ENCODE measurements at places on chromosomes 1 and 21.
A peak's percentile ranks its signal among the peaks of the same experiment; 100 is the strongest.

DNA sequence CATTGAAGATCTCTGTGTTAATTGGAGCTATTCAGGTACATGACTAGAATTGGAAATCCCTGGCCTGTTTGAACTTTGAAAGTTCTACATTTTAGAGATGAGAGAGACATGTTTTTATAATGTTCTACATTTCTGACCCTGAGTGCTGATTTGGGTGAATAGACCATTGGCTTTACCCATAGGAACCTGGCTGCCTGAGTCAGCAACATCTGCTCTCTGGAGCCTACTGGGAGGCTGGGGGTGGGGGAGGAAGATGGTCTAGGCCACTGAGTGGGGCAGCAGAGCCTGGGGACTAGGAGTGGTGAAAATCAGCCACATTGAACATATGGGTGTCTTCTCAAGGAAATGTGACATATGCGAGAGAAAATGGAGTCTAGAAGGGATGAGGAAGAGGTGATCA, 1.4 kb upstream of the VANGL1 start:
- no peak for DNase-seq

GRCh38 chr1:10734962-10735544, 61.4 kb downstream of the CASZ1 start:
- DNase-seq = no peak

- no peak for DNase-seq
These were observed 21.2 kb downstream of the DDX20 start for GRCh38 chr1:111776861-111777260.

DNA sequence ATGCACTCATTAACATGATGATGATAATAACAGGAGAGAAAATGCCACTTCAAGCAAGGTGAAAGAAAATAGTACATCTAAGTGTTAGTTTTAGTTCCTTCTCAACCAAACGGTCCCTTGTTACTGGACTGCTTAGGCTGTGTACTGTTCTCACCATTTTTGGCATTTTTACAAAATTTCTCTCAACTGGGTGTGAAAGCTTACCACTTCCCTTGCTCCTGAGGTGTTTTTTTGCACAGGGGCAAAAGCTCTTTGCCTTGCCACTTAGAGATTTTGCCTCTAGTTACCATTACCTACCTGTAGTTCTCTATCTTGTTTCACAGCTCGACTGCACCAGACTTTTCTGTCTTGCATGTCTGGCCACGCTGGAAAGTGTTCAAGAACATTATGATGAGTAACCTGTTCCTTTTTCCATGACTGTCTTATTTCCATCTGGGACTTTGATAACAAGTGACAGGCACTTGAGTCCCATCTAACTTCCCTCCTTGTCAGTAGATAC, 10.7 kb downstream of the NEK7 start:
- DNase-seq = no peak

DNA sequence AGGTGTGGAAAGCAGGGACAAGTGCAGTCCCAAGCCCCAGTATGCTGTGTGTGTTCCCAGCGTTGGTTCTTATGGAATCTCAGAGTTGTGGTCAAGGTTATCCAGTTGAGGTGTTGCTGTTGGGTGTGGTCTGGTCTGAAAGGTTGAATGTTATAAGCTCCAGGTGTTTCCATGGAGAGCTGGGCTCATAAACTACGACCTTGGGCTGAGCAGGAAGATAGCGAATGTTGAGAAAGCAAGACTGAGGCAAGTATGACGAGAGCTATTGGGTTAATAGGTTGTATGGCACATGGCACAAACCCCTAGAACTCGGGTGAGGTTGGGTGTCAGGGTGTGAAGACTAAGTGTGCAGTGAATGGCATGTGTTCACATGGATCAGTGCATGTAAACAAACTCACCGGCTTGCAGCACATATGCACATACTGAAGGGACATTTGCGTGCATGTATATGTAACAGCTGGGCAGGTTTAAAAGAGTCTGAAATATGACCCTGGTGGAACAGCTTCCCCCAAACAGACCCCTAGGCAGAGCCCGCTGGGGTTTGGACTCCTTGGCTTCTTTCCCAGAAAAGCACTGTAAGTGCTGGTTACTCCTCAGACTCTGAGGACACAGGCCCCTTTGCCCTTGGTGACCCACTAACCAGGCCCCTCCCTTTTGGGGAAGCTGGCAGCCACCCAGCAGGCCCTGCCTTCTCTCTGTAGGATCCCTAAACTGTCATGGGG, 117.5 kb downstream of the NAV1 start:
- DNase-seq = no peak

GRCh38 chr21:45533361-45533845, 8.8 kb downstream of the SLC19A1 start:
- no peak for DNase-seq

DNA sequence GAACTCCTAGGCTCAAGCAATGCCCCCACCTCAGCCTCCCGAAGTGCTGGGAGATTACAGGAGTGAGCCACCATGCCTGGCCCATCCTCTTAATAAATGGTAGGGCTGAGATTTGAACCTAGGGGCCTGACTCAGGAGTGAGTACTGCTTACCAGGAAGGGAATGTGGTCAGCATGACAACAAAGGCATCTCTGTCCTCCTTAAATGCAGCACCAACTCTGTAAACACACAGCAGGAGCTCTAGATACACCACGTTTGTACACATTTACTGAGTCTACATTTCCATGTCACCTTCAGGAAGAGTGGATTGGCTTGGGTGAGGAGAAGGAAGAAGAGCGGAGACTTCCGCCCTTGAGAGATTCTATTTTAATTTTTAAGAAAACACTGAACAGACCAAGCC, 38.5 kb downstream of the HIVEP3 start:
- DNase-seq = no peak

GRCh38 chr1:1240822-1241587, 5.5 kb downstream of the C1QTNF12 start:
- no peak for DNase-seq

DNA sequence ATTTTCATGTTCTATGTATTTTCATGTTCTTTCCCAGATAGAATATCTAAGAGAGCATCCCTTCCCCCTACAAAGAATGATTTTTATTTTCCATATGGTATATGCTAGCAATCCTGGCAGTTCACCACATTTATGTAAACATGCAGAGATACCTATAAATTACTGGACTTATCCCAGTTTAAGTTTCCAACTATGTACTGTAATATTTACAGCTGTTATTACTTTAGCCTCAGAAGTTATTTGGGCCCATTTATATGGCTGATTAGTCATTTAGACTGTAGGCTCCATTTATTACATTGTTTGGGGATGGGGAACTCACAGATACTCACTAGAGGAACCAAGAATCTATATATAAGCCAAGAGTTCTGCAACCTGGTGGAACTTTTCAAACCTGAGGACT, 84.8 kb upstream of the WARS2 start:
- DNase-seq = no peak

DNA sequence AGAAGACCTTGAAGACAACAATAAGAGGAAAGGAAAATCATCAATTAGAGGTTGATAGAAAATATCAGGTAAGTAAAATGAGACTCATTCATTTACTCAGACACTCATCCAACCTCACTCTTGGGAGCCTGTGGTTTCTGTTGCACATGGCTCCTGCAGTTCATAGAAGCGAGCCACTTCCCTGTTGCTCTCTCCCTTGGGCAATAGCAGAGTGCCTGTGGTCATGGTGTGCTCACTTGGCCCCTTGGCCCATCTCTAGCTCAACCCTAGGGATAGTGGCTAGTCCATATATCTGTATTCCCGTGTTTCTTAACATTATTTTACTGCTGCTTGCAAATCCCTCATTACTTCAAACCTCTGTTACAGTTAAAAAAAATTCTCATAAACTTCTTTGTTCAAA, 368.6 kb downstream of the PTPRC start:
- DNase-seq = no peak

DNA sequence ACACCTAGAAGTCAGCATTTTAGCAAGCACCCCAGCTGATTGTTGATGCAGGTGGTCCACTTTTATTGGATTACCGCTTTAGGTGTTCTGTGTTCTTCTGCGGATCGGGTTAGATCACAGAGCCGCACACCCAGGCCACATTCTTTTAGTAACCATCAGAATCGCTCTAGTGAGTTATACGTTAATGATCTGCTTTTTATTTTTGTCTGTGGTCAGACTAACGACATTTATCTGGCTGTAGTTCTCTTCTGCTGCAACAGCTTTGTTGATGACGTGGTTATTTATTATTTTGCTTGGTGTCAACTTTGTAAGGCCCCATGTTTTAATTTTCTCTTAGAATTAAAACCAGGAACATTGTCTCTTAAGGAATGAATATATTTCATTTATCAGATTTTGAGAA, 18.2 kb downstream of the SCCPDH start:
- DNase-seq = no peak

GRCh38 chr1:210405316-210405715, 76.6 kb downstream of the HHAT start:
- DNase-seq = no peak

GRCh38 chr1:88731475-88732269, 47.6 kb downstream of the PKN2 start:
- no peak for DNase-seq

DNA sequence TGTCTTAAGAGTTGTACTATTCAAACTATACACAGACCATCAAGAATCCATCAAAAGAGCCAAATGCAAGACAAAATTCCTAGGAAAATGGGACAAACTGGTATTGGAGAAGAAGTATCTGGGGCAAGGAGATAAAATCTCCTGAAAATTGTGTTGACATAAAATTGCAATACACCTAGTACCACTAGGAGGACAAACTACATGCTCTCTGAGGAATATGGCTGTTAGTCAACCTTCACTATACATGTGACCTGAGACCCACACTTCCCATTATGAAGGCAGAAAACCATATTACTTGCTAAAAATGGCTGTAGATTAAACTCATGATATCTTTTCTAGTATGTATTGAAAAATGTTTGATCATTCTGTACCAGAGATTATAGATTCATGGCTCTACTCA, 30.0 kb downstream of the IRF2BP2 start:
- DNase-seq = no peak

DNA sequence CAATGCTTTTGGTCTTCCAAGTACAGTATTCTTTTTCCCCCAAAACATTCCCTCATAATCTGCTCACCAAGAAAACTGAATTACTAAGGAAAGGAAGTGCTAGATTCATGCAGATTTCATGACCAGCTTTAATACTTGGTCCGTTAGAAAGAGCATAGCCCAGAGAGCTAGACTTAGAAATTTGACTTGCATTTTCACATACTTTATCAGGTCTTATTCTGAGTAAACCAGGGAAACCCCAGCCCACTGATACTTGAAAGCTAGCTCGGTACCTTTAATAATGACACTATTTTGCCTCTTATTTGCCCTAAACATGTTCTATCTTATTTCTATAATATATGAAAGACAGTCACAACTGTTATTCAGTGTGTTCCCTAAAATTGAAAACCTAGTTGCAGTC, 204.5 kb downstream of the TTLL7 start:
- no peak for DNase-seq

GRCh38 chr1:13701271-13701640, 1.3 kb downstream of the PRDM2 start:
- no peak for DNase-seq

DNA sequence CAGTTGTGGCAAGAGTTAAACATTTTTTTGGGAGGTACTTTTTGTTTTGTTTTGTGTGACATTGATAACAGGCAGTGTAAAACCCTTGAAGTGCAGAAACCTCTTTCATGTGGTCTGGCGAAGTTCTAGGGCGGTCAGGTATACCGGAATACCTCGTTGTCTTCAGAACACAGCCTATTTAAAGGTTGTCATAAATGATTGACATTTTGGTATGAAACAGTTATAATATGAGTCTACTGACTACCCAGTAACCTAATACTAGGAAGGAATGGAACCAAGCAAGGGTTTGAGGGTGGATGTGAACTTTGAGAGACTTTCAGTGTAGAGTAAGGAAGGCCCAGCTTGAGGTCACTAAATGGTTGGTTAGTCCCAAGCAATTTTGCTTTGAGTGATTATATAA, 40.5 kb downstream of the PATJ start:
- no peak for DNase-seq

GRCh38 chr1:91523482-91523881, 22.8 kb downstream of the CDC7 start:
- DNase-seq = peak; percentile 16

All from stimulated activated CD4-positive, alpha-beta T cell treated with anti-CD3 and anti-CD28 coated beads, Interleukin-1b, Interleukin-23, amount 100 ng/mL, for 24 hours (primary cell).